Left lobe of liver (tissue), 2 donors: ENCODE measurements at places on chromosomes 4 and X. TPM values are rescaled to one million over a fixed set of nuclear protein-coding genes. Genes with fewer than 3 reads are reported as not detected.

Gene PRKX
- total RNA-seq: 1.6 TPM

DNA sequence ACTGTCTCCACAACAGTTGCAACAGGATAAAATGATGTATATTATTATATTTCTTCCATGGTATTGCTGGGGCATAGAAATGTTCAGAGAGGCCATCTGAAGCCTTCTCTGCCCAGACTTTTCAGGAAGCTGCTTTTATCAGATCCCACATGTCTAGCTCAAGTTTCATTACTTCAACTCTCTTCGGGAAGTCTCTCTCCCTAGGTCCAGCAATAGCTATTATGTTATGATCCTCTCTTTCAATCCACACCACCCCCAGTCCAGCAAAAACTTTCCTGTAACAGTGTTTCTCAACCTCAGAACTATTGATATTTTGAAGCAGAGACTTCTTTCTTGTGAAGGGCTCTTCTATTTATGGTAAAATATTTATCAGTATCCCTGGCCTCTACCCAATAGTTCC is 44.9 kb downstream of the CXCL1 start:
- DNase-seq: no peak

DNA sequence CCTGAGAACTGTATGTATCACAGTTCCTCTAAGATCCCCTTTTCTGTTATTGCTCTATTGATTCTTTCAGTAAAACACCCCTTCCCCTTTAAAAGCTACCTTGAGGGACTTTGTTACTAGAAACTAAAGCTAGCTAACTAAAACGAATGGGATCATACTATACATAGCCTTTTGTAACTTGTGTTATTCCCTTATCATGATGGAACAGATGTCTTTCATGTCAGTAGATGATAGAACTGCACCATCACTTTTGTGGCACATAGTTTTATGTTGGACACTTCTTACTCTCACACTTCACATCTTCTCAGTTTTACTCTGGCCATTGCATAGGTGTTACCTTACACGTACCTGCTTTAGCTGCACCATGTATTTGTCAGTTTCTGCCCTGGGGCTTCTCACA is 46.6 kb upstream of the PGRMC2 start:
- no peak for DNase-seq

DNA sequence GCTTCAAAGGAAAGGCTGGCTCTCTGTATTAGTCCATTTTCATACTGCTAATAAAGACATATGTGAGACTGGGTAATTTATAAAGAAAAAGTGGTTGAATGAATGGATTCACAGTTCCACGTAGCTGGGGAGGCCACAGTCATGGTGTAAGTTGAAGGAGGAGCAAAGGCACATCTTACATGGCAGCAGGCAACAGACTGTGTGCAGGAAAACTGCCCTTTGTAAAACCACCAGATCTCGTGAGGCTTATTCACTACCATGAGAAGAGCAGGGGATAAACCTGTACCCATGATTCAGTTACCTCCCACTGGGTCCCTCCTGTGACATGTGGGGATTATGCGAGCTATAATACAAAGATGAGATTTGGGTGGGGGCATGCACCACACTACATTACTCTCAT is 1486.6 kb downstream of the PCDH7 start:
- no peak for DNase-seq

GRCh38 chr4:1210241-1210841 is 38.0 kb upstream of the SPON2 start:
- no peak for DNase-seq

DNA sequence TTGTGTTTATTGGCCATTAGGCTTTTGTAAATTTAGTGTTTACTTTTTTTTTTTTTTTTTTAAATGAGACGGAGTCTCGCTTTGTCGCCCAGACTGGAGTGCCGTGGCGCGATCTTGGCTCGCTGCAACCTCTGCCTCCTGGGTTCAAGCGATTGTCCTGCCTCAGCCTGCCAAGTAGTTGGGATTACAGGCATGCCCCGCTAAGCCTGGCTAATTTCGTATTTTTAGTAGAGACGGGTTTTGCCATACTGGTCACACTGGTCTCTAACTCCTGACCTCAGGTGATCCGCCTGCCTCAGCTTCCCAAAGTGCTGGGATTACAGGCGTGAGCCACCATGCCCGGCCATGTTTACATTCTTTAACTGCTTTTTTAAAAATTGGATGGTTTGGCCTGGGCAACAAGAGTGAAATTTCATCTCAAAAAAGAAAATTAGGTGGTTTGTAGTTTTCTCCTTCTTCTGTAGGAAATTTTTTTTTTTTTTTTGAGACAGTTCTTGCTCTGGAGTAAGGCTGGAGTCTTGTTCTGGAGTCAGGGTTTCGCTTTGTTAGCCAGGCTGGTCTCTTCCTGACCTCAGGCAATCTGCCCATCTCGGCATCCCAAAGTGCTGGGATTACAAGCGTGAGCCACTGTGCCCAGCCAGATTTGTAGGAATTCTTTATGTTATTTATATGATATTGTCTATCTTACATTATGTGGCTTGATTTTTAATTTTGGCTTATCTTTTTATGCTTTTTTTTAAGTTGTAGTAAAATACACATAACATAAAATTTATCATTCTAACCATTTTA is 15.1 kb downstream of the UBE2K start:
- peak; percentile 49 for DNase-seq

GRCh38 chrX:54447461-54447860 is 7.3 kb downstream of the TSR2 start:
- DNase-seq: no peak

- peak; percentile 47 for DNase-seq
Observed at GRCh38 chrX:46573892-46574773, 568 bp downstream of the CHST7 start.

Gene XAGE1B
- not detected for total RNA-seq

DNA sequence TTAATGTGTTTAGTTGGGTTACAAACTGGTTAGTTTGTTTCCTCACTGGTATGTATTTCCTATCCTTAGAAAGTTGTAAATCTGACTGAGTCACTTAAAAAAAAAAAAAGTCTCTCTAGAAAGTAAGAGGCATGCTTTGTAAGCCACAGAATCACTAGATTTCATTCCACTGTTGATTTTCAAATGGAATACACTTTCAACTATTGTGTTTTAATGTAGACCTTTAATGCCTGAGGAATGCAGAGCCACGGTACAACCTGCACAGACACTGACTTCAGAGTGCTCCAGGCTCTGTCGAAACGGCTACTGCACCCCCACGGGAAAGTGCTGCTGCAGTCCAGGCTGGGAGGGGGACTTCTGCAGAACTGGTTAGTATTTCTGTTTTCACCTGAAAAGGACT is 88.6 kb downstream of the HHIP start:
- DNase-seq: no peak
